ENCODE measurements at places on chromosomes 3 and 15.

- H3K27me3 ChIP-seq: no peaks in the 10 kb centered on the region
- H3K4me1 ChIP-seq: no peaks in the 10 kb centered on the region
- no peak overlapping the region for H3K27ac ChIP-seq
- H3K36me3 ChIP-seq: peaks cover 32% of the 10 kb centered on the region
These were observed 62.0 kb upstream of the SLC2A2 start for GRCh38 chr3:171088496-171088895.

DNA sequence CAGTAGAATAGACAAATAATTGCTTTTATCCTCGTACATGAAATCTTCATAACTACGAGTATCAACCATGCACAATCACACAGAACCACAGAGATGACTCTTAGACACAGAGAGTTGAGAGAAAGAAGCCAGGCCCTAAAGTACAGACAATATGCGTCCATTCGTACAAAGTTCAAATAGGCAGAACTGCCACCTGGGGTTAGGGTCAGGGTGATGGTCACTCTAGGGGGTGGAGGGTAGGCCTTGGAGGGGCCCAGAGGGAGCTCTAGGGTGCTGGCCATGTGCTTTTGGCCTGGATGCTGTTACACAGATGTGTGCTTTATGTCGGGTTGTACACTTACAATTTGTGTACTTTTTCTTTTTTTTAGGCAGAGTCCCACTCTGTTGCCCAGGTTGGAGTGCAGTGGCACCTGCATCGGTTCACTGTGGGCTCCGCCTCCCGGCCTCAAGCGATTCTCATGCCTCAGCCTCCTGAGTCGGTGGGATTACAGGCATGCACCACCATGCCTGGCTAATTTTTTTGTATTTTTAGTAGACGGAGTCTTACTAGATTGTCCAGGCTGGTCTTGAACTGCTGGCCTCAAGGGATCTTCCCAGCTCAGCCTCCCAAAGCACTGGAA lies 65.9 kb upstream of the KLF13 start:
- H3K36me3 ChIP-seq: no peaks in the 10 kb centered on the region
- no peak for DNase-seq
- H3K4me1 ChIP-seq: peaks cover 70% of the 10 kb centered on the region
- H3K27me3 ChIP-seq: no peaks in the 10 kb centered on the region

DNA sequence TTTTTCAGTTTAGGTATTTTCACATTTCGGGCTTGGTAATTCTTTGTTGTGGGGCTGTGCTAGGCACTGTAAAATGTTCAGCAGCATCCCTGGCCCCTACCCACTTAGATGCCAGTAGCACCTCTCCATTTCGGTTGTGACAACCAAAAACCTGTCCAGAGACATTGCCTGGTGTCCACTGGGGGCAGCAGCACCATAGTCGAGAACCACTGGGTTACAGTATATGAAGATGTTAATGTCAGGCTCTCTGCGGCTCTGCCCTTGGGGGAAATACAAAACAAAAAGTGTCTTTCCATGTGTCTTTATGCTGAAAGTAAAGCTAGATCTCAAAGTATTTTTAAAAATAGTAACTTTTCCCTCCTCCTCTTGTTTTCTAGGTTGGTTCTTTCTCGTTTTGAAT lies 177.2 kb downstream of the ITPR1 start:
- no peak overlapping the region for H3K27ac ChIP-seq
- DNase-seq: peak; percentile 29
- peaks cover 44% of the 10 kb centered on the region for H3K36me3 ChIP-seq
- no peak overlapping the region for H3K4me3 ChIP-seq

DNA sequence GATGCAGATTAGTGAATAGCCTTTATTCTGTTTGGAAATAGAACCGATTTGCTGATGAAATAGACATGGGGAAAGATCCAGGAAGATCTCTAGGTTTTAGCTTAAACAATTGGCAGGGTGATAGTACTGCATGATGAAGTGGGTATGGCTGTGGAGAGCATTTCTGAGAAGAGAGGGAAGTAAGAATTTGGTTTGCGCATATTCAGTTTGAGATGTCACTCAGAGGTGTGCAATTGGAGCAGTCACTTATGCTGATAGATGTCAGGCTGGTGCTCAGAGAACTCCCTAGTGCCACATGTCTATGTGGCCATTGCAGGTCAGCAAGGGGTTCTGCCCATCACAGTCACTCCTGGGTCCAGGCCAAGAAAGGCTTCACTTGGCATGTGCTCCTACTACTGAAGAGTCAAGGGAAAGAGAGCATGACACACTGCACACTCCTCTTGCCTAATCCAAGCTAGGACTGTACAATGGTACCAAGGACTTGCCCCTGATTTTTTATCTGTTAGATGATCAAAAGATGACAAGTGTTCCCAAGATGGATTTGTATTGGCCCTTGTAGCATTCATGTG lies 57.2 kb upstream of the ST8SIA2 start:
- no peaks in the 10 kb centered on the region for H3K27me3 ChIP-seq
- no peaks in the 10 kb centered on the region for H3K36me3 ChIP-seq
- no peak overlapping the region for H3K4me3 ChIP-seq
- H3K27ac ChIP-seq: no peak overlapping the region
- DNase-seq: no peak
- H3K4me1 ChIP-seq: no peaks in the 10 kb centered on the region

GRCh38 chr3:181728470-181729340 lies 17.0 kb downstream of the SOX2 start:
- peaks cover 13% of the 10 kb centered on the region for H3K4me1 ChIP-seq
- H3K27me3 ChIP-seq: peaks cover 82% of the 10 kb centered on the region
- no peak for DNase-seq
- no peak overlapping the region for H3K4me3 ChIP-seq
- no peaks in the 10 kb centered on the region for H3K36me3 ChIP-seq
- H3K27ac ChIP-seq: no peak overlapping the region

DNA sequence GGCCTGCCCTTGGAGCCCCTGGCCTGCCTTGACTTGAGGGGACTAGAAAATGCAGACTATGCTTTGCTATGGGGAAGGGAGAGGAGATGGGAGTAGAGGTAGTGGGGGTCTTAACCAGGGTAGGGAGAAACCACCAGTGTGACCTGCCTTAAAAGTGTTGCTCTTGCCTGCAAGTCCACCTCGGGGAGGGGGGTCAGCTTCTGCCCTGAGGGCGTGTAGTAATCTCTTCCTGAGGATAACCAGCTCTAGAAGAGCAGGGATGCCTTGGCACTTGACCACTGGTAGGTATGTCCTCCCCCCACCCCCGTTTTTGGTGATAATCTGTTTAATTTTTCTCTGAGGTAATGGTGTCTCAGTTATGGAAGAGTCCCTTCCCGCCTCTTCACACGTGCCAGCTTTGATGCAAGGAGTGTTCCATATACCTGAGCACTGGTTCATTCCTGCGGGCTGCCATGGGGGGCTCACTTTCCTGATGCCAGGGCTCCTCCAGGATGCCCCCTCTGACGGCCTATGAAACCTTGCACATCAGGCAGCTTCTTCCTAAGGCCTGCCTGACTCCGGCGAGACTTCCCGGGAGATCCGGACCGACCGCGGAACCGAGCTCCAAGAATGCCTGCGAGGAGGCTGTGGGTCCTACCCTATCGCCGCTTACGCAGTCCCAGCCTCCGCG lies 780 bp upstream of the P4HTM start:
- peak; percentile 19 for DNase-seq
- H3K4me3 ChIP-seq: peak overlapping the region; percentile 59
- H3K4me1 ChIP-seq: peaks cover 32% of the 10 kb centered on the region
- H3K27ac ChIP-seq: peak overlapping the region; percentile 80

DNA sequence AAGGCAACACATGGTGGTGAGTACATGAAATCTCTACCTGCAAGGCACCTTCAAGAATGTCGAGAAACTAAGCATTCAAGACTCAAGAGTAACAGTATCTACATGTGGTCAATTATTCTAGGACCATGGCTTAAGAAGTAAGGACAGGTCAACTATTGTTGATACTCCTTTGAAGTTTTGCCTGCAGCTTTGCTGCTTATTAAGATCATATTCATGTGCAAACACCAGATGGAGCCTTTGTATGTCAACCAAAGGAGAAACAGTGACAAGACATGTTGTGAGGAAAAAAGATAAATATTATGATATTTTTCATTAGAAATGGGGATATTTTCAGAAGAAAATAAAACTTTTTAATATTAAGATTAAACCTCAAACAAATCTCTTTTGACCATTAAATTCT lies 52.3 kb upstream of the FGF7 start:
- H3K36me3 ChIP-seq: no peaks in the 10 kb centered on the region
- no peaks in the 10 kb centered on the region for H3K27me3 ChIP-seq
- no peak overlapping the region for H3K4me3 ChIP-seq
- H3K4me1 ChIP-seq: no peaks in the 10 kb centered on the region
- no peak overlapping the region for H3K27ac ChIP-seq

DNA sequence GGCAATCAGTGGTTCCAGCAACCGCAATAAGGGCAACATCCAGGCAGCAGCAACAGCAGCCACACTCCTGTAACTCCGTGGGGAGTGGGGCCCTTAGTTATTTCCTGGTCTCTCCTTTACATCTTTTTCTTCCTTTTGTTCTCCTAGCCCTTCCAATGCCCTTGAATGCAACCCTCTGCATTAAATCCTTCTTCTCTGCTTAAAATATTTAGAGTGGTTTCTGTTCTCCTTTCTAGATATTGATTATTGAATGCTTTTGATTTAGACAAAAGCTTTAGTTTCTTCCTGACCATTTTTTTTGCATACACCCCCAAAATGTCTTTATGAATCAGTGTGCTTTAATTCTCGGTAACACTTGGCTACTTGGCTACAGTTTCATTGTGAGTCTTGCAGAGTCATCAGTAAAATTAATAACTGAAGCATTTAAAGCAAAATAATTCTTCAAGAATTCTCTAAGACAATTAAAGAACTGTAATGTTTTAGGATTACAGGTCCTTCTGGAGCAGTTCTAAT lies 586.1 kb downstream of the MECOM start:
- no peak overlapping the region for H3K27ac ChIP-seq
- DNase-seq: no peak
- H3K4me1 ChIP-seq: no peaks in the 10 kb centered on the region
- no peak overlapping the region for H3K4me3 ChIP-seq
- no peaks in the 10 kb centered on the region for H3K27me3 ChIP-seq

GRCh38 chr3:181952221-181952620 lies 240.5 kb downstream of the SOX2 start:
- no peak overlapping the region for H3K27ac ChIP-seq
- DNase-seq: no peak
- no peaks in the 10 kb centered on the region for H3K4me1 ChIP-seq
- H3K4me3 ChIP-seq: no peak overlapping the region
- H3K27me3 ChIP-seq: no peaks in the 10 kb centered on the region

GRCh38 chr15:54099010-54099409 lies 120.8 kb downstream of the UNC13C start:
- no peak overlapping the region for H3K27ac ChIP-seq
- no peak overlapping the region for H3K4me3 ChIP-seq
- no peaks in the 10 kb centered on the region for H3K36me3 ChIP-seq
- H3K4me1 ChIP-seq: no peaks in the 10 kb centered on the region
- no peak for DNase-seq

DNA sequence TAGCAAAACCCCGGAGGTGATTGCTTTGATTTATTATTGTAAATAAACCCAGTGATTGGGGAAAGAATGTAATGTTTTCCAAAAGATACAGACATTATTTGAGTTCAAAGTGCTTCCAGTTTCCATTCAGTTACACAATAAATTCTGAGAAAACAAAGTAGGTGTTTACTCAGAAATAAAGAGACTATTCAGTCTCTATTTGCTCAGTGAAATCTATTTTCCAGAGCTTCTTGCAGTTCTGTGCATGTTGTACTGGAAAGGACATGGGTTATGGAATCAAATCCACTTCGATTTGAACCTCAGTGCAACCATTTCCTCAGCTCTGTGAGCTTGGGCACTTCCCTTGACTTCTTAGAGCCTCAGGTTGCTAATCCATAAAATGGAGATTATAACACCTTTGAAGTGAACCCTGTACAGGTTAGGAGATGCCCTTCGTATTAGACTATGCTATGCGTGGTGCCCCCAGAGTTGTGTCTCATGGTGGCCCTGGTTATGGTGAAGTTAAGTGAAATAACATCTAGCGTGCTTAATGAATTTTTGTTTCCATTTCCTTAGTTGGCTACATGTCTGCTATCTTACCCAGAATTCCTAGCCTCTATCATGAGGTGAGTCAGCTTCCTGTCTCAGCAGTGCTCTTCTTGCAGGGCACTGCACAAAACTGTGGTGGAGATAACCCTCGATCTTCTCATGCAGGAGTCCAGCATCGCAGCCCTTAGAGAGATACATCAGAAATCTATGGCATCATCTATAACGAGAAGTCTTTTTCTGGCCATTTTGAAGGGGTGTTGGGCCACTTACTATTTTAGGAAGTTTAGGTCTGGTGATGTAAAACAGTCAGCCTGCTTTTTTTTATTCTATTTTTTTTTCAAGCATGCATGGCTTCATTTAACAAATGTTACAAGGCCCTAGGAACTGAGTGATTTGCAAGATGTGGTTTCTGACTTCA lies 97.7 kb downstream of the RPL39L start:
- no peaks in the 10 kb centered on the region for H3K27me3 ChIP-seq
- peak overlapping the region; percentile 55 for H3K27ac ChIP-seq
- peaks cover 30% of the 10 kb centered on the region for H3K4me1 ChIP-seq
- no peak overlapping the region for H3K4me3 ChIP-seq
- peaks cover 51% of the 10 kb centered on the region for H3K36me3 ChIP-seq

DNA sequence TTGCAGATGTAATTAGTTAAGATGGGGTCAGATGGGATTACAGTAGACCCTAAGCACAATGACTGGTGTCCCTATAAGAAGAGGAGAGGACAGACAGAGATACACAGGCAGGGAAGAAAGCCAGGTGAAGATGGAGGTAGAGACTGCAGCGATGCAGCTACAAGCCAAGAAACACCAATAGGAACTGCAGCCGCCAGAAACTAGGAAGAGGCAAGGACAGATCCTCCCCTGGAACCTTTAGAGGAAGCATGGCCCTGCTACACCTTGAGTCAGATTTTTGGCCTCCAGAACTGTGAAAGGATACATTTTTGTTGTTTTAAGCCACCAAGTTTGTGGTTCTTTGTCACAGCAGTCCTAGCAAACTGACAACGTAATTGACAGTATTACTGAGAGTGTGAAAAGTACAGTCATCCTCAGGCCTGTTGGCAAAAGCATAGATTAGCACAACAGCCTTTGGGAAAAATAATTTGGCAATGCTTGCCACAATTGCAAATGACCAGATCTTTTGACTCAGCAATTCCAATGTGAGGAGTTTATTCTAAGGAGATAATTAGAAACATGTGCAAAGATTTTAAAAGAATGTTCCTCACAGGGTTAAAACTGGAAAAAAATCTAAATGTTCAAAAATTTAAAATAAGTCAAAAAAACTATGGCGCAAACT lies 82.6 kb upstream of the TJP1 start:
- no peak overlapping the region for H3K4me3 ChIP-seq
- no peaks in the 10 kb centered on the region for H3K27me3 ChIP-seq
- no peak for DNase-seq
- H3K27ac ChIP-seq: no peak overlapping the region
- no peaks in the 10 kb centered on the region for H3K4me1 ChIP-seq

GRCh38 chr3:122612696-122613095 lies 35.2 kb downstream of the PARP15 start:
- no peak overlapping the region for H3K27ac ChIP-seq
- no peak for DNase-seq
- H3K27me3 ChIP-seq: no peaks in the 10 kb centered on the region
- no peaks in the 10 kb centered on the region for H3K36me3 ChIP-seq
- peaks cover 3% of the 10 kb centered on the region for H3K4me1 ChIP-seq

- DNase-seq: no peak
- no peak overlapping the region for H3K4me3 ChIP-seq
- H3K27me3 ChIP-seq: no peaks in the 10 kb centered on the region
- H3K4me1 ChIP-seq: no peaks in the 10 kb centered on the region
- no peak overlapping the region for H3K27ac ChIP-seq
These were observed 139.1 kb upstream of the RAD18 start for GRCh38 chr3:9102240-9102981.

GRCh38 chr3:195522254-195523023 lies 20.7 kb downstream of the PPP1R2 start:
- H3K4me1 ChIP-seq: peaks cover 2% of the 10 kb centered on the region
- no peak overlapping the region for H3K27ac ChIP-seq
- peak; percentile 60 for DNase-seq
- no peak overlapping the region for H3K4me3 ChIP-seq
- no peaks in the 10 kb centered on the region for H3K27me3 ChIP-seq

All from common myeloid progenitor, CD34-positive (primary cell).